Motor neuron (in vitro differentiated cells): ENCODE measurements at places on chromosomes 12 and 14. TPM values are rescaled to one million over a fixed set of nuclear protein-coding genes. Genes with fewer than 3 reads are reported as not detected.

- ATAC-seq: no peak
Observed at GRCh38 chr14:22282949-22283348, 306.1 kb downstream of the DAD1 start.

- ATAC-seq: no peak
Observed at GRCh38 chr12:112855375-112855774, 51.4 kb upstream of the OAS1 start.

DNA sequence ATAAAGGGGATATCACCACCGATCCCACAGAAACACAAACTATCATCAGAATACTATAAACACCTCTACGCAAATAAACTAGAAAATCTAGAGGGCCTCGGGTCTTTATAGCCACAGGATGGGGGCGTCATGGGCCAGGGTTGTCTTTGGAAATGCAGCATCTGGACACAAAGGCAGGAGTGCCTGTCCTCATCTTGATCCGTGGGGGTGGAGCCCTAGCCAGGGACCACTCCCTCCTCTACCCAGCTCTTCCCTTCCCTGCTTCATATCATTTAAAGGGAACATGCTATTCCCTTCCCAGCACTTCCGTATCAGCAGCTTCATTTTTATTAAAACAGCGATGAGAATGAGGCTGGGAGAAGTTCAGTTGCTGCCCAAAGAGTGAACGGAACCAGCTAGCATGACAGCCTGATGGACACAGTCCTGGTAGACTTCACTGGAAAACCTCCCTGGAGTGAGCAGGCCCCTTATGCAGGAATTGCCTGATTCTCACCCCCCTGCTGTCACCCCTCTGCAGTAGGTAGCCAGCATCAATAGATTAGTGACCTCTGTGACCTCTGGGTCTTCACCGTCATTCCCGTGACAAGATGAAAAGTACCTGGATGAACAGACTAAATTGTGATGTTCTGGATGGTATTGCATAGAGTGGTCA, 251.4 kb upstream of the RGS6 start:
- ATAC-seq: no peak

Gene MUCL1
- total RNA-seq: 4.2 and 6.6 TPM in 2 replicates

Gene CD69
- 0.53 TPM in 1 of 2 replicates, not detected in the other for total RNA-seq
